ENCODE measurements at places on chromosomes 7 and 10.
A peak's percentile ranks its signal among the peaks of the same experiment; 100 is the strongest.

GRCh38 chr7:74653686-74654181, 3.8 kb upstream of the GTF2I start:
- DNase-seq, result no peak

GRCh38 chr10:30510184-30510931, 76.4 kb downstream of the MAP3K8 start:
- DNase-seq, result no peak

DNA sequence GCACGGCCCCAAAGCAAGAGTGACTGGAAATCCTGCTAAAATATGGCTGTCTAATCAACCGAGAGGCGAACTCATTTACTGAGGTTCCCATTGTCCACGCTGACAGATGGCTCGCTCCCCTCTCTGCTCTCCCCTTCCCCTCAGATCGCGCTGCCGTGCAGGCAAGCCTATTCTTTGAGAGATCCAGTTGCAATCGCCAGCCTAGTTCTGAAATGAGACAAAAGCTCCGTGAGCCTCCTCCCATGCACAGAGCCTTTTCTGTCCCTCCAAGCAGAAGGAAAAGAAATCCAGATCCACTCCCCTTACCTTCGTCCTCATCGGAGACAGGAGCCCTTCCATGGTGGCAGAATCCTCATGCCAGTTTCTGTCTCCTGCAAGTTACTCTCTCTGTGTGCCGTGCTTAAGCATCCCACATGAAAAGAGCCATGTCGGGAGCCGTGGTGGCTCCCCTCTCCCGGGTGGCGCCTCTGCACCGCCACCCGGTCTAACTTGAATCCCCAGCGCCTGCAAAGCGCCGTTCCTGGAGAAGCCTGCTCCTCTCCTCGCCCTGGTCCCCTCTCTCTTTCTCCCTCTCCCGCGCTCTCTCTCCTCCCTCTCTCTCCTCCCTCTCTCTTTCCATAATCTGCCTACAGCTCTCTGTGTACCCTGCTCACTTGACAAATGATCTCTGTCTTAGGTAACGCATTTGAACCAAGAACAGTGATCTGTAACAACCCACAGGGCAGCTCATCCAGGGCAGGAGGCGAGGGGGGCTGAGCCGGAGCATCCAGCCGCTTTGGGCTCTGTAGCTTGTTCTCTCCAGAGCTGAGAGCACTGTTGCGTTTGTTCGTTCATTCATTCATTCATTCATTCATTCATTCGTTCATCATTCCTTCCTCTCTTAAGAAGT, 156.8 kb downstream of the FRMD4A start:
- peak; percentile 33 for DNase-seq

DNA sequence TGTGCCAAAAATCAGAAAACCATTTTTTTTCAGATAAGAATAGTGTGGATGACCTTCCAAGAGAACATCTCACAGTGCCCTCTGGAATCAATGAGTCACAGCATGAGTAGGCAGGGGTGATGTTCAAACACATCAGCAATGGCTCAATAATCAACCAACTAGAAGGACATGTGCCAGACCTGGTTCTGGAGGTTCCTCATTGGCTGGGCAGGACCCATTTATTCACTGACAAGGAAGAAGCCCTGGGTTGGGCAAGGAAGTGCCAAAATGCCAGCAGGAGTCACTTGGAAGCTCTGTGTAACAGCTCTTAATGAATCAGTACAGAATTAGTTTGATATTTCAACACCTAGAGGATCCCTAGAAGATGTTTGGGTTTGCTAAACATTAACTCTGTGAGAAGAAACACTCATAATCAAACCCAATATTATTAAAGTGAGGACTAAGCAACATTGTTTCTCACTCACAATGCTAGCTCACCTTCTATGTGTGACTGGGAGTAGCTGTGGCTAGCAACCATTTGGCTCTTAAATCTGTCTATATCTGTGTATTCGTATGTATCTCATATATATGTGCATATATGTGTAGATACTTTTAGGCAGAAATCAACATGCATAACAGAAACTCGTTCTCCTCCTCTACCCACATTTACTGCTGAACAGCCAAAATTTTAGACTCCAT, 72.3 kb upstream of the APBB1IP start:
- no peak for DNase-seq

DNA sequence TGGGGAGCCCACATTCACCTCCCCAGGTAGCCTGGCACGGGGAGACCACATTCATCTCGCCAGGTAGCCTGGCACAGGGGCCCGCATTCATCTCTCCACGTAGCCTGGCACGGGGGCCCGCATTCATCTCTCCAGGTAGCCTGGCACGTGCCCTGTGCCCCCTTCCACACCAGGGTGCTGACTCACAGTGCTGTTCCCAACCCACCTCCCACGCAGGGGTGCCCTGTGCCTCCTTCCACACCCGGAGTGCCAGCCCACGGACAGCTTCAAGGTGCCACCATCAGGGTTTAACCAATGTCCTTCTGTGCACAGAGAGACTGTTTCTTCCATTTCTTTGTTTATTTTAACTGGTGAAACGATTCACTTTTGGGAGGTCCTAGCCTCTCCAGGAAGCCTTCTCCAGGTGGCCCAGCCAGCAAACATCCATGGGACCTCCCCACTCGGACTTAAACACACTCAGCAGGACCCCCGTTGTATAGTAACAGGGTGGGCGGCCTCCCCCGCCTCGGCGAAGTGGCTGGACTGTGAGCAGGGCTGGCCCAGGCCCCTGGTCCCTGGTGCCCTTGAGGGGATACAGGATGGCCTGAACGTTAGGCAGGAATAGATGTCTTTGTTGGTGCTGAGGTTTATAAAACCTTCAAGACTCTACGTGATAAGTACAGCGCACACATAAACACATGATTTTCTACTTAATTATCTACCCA, 41.1 kb upstream of the FOXL3 start:
- no peak for DNase-seq

DNA sequence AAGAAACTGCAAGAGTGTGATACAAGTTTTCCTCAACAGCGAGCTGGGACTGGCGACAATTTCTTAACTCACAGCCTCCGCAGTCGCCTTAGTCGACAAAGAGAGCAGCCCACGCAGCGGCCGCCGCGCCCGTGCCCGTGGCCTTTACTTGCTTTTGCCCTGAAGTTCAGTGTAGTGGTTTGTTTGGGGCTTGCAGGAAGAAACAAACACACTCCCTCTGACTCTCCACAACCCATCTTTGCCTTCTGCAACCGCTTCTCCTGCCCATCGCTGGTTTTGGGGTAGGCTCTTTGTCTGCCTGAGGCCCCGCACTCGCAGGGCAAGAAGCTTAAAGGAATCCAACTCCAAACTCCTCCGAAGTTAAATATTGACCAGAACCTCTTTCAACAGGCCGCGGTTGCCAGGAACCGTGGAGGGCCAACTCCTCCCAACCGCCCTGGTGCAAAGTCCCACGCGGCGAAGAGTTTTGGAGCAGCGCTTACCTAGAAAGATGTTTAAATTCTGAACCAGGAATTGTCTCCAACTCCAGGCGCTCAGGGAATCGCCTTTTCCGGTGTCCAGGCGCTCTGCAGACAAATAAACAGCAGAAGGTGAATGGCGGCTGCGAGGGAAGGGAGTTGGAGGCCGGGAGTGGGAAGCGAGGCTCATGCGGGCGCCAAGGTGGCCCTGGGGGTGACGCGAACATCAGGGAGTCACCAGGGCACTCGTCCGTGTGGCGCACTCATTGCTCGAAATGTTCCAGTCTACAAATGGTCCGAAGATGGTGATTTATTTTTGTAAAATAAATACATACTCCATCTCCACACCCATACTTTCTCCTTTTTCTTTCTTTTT, 8.3 kb downstream of the HOXA4 start:
- DNase-seq, result no peak

- no peak for DNase-seq
These were observed 206.3 kb downstream of the THSD7A start for GRCh38 chr7:11625669-11626068.

- peak; percentile 47 for DNase-seq
These were observed 23.8 kb downstream of the ELN start for GRCh38 chr7:74051629-74052410.

DNA sequence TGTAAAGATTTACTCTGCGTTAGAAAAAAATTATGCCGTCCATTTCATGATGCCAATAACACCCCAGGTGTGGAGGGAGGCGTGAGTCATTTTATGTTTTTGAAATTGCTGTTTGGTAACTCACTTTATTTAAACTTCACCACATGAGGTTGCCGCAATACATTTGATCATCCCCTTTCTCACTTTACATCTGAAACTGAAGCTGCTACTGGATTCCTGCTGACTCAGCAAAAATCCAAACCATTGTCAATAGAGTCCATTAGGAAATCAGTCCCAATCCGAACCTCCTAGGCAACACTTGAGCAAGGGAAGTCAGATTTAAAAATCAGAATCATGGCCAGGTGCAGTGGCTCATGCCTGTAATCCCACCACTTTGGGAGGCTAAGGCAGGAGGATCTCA, 136.6 kb upstream of the SVIL start:
- DNase-seq, result no peak

- DNase-seq, result no peak
These were observed 402.9 kb downstream of the PHF14 start for GRCh38 chr7:11376529-11376928.

GRCh38 chr10:93594518-93594917, 6.5 kb downstream of the RBP4 start:
- no peak for DNase-seq
